Urothelium cell line (cell line): ENCODE measurements at places on chromosomes 4 and X.

DNA sequence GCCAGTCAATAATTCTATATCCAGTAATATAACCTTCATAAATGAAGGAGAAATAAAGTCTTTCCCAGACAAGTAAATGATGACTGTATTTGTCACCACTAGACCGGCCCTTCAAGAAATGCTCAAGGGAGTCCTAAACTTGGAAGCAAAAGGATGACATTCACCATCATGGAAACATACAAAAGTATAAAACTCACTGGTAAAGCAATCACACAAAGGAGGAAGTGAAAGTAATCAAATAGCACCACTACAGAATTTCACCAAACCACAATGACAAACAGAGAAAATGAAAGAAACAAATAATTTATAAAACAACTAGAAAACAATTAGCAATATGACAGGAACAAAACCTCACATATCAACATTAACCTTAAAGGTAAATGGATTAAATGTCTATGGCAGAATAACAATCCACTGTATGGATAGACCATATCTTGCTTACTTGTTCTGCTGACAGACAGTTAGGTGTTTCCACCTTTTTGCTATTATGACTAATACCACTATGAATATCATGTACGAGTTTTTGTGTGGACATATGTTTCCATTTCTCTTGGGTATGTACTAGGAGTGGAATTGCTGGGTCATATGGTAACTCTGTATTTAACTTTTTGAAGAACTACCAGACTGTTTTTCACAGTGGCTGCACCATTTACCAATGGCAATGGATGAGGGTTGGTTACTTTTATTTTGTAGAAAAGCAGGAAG, 44.9 kb downstream of the NAT8L start:
- no peak for DNase-seq

GRCh38 chr4:96835991-96836390, 996.1 kb downstream of the PDHA2 start:
- no peak for DNase-seq

- peak; percentile 69 for DNase-seq
Measured at GRCh38 chr4:73704314-73705055, 35.9 kb upstream of the CXCL8 start.

GRCh38 chr4:15921592-15921932, 17.0 kb downstream of the FGFBP1 start:
- no peak for DNase-seq

DNA sequence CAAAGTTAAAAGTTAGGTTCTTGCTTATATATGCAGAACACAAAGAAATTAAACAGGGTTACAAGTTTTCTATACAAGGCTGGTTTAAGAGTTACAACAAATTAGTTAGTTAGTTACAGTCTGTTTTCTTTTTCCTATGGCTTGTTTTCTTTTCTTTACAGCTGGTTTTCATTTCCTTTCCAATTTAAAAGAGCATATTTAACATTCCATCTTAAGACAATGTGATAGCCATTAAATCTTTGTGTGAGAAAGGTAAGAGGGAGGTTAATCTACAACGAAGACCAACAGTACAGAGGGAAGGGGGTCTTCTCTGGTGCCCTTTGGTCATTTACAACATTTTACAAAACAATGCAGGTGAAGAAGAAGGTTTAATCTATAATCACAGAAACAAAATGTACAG, 290.6 kb downstream of the ZNF674 start:
- no peak for DNase-seq

GRCh38 chr4:38230821-38231563, 270.8 kb downstream of the PTTG2 start:
- DNase-seq = no peak

- no peak for DNase-seq
Measured at GRCh38 chr4:137640156-137640837, 108.0 kb upstream of the PCDH18 start.

GRCh38 chr4:73669410-73670183, 49.4 kb upstream of the RASSF6 start:
- DNase-seq = no peak

- no peak for DNase-seq
Measured at GRCh38 chr4:28351826-28352225, 1491.2 kb downstream of the STIM2 start.

DNA sequence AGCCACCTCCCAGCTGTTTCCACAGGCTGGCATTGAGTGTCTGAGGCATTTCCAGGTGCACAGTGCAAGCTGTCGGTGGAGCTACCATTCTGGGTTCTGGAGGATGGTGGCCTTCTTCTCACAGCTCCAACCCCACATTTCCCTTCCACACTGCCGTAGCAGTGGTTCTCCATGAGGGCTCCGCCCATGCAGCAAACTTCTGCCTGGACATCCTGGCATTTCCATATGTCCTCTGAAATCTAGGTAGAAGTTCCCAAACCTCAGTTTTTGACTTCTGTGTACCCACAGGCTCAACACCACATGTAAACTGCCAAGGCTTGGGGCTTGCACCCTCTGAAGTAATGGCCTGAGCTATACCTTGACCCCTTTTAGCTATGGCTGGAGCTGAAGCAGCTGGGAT, 10.3 kb upstream of the FRMPD4 start:
- DNase-seq = no peak

DNA sequence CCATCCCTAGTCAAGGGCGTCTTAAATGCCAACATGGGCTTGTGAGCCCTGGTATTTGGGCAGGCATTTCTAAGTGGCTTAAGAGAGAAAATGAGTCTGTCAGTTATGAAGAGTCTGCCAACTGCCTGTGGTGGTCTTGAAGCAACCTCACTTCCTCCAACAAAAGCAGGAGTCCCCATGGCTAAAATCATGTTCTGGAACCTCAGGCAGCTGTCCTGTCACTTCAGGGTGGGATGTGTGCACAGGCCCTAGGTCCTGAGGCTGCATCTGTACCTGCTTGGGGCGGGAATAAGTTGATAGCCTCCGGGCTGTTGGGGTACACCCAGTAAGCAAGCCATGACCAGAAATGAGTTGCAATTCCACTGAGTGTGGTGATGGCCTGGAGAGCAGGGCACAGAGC, 115.0 kb upstream of the SCML1 start:
- DNase-seq = no peak

- peak; percentile 2 for DNase-seq
Measured at GRCh38 chrX:111244235-111244750, 26.0 kb downstream of the CAPN6 start.

GRCh38 chr4:182640932-182641331, 276.3 kb downstream of the DCTD start:
- DNase-seq = no peak

GRCh38 chr4:135508006-135508714, 1306.6 kb upstream of the PABPC4L start:
- peak; percentile 39 for DNase-seq

DNA sequence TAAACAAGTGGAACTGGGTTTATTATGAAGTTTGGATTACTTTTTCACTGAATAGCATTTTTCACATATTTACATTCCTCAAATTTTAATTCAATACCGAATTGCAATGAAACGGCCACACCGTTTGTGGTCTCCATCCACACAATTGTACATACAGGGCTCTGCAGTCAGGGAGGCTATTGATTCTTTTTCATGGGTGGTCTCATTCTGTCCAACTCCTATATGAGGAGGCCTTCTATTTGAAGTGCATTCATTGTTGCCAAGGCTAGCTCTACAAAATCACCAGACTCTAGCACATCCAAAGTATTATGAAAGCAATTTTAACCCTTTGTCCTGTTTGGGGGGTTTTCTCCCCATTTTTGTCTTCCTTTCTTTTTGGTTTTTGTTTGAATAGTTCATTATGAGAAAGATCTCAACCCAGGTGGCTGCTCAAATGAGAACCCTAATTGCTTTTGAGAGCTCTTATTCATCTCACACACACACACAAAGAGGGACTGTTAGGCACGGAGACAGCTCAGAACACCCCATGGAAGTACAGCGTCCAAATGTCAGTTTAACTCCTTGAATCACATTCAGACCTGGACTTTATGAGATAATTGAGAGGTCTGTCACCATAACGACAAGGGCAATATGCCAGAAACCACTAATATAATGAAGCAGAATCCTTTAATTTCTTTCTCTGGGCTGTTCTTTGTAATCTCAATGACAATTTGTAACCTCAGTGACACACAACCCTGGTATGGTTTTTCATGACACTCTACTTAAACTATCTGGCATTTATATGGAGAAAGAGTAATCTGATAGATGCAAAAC, 79.4 kb downstream of the NLGN4X start:
- DNase-seq = peak; percentile 1
